ENCODE measurements at places on chromosomes 7 and 10.

DNA sequence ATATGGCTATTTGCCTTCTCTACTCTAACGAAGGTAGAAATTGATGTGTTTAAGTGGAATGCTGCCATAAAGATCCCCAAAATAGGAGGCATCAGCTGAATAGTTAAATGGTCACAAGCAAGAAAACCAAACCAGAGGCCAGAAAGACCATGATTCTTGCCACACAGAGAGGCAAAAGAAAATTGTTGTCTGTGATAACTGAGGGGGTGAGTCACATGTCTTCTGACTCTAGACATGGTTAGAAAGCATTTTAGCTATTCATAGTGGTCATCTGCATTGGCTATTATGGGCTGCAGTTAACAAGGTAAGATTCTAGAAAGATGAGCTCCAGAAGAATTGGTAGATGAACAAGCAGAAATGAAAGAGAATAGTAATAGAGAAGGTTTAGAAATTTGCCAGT lies 361.4 kb upstream of the NPSR1 start:
- peak; percentile 27 for ATAC-seq

DNA sequence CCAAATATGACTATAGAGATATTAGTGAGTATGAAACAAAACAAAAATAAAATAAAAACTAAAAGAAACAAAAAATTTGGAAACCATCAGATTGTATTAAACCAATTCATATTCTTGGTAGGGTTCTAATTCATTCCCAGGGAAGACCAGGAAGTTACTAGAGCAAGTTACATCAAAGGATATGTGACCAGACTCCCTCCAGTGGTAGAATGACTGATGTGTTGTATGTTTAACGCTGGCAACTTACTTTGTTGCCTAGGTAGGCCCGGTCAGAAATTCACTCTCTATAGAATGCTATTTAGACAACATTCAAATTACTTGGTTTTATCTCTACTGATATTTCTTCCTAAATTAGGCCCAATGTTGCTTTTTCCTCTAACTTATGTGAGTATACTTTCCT lies 5.2 kb downstream of the PHYHIPL start:
- ATAC-seq: peak; percentile 84

GRCh38 chr10:124084708-124085107 lies 8.7 kb downstream of the CHST15 start:
- no peak for ATAC-seq

GRCh38 chr10:114753126-114753525 lies 68.5 kb upstream of the FHIP2A start:
- ATAC-seq: no peak

- ATAC-seq: peak; percentile 63
These were observed 14.1 kb downstream of the ZNF398 start for GRCh38 chr7:149161241-149161848.

- ATAC-seq: no peak
These were observed 14.7 kb upstream of the CAMK2G start for GRCh38 chr10:73889014-73889413.

DNA sequence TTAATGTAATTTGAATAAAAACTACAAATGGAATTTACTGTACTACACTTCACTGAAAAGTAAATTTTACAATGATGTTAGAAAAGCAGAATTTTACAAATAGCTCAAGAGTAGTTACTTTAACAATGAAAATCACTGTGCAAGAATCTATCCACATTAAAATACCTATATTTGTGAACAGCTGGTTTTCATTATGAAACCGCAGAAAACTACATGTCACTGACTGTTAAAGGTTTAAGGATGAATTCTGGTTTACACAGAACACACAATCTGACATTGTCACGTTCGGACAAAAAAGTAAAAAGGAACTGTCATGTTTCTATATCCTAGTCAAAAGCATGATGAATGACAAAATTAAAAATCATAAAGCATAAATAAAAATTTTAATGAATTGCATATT lies 415.3 kb upstream of the PRKCQ start:
- ATAC-seq: 0 out of 3 replicates have a peak, but pooled peaks have one; percentile 28

DNA sequence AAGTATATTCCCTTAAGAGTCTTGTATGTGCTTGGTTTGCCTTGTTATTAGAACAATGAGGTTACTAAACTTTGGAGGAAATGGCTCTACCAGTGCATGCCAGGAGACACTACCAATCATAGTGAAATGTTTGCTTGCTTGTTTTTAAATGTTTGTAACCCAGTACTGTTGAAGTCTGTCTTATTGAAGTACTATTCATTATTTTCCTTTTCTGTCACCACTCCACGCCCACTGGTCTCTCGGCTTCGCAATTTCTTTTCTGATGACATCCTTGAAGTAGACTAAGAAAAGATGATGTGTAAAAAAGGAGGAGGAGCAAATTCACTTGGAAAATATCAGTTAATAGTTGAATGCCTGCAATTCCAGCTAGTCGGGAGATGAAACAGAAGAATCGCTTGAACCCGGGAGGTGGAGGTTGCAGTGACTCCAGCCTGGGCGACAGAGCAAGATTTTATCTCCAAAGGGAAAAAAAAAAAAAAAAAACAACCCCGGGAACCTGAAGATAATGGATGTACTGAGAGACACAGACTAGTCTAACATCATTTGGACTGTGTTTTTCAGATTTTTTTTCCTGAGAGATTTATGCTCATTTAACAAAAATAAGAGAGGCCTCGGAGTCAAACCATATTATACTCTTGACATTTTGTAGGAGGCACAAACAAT lies 959.4 kb downstream of the PCDH15 start:
- no peak for ATAC-seq

GRCh38 chr10:75553550-75553949 lies 122.1 kb downstream of the LRMDA start:
- no peak for ATAC-seq

DNA sequence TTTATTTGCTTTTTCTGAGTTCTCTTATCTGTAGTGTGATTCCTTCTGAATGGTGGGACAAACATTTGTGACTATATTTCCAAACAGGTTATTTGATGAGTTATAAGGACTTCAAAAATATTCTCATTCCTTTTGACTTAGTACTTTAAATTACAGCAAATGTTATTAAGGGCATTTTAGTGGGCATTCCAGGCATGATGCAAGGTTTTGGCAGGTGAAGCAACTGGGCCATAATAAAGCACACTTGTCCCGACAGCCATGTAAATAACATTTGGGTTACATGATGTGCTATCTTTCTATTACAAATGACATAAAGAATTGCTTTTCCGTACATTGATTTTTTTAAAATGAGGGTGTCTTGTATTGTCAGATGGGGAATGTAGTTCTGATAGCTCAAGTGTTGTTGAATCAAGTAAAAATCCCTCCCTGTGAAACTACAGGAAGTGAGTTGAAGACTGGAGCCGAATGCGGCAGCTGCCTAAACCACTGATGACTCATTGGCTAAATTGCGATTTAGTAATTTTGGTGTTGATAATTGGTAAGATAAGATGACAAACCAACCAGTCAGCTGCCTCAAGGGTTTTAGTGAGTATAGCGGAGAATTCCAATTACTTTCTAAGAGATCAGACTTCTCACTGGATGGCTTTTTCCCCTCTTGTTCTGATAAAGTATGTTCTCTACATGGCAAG lies 231.3 kb upstream of the NPY start:
- peak; percentile 62 for ATAC-seq

GRCh38 chr10:101570428-101571270 lies 17.4 kb downstream of the POLL start:
- ATAC-seq: peak; percentile 54

DNA sequence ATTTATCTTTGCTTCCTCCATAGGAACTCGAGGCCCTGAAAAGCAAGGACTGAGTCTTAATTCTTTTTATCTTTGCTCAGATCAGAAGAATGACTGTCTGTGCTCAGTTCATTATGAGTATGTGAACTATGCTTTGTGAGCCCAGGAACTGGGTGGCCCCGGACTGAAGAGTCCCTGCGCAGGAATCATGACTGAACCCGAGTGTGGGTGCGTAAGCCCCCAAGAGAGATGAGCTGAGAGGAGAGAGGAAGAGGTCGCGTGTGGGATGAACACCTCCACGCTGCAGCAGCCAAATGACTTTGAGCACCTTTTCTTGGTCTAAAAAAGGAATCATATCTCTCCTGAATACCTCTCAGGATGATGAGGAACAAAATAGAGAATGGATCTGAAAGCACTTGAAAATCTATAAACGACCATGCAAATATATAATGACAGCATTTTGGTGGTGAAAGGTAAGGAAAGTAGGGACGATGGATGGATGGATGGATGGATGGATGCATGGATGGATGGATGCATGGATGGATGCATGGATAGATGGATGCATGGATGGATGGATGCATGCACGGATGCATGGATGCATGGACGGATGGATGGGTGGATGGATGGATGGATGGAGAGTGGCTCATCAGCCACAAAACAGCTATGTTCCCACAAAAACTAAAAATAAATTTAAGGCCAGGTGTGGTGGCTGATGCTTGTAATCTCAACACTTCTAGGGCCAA lies 19.8 kb downstream of the FAM171A1 start:
- no peak for ATAC-seq

DNA sequence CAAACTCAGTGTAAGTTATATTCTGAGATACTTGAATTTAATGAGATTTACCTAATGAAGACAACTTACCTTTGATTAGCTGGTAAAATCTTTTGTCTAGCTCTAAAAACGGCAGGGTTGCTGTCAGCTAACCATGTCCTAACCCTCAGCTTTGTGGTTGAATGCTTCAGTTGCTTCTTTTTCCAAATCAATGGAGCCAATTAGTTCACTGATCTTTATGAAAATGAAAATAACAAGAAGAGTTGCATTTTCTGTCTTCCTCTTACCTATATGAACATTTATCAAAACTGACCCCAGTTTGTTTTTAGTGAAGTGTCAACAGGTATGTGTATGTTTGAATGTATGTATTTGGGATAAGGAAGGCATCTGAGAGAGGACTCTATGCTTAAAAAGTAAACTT lies 253.1 kb upstream of the MTPN start:
- no peak for ATAC-seq

- ATAC-seq: no peak
These were observed 65.6 kb downstream of the CDH23 start for GRCh38 chr10:71462062-71462935.

Data from SK-N-SH treated with all-trans-retinoic acid at 6 μM for 48 hours (cell line).